ENCODE measurements at places on chromosomes 11 and 22.

DNA sequence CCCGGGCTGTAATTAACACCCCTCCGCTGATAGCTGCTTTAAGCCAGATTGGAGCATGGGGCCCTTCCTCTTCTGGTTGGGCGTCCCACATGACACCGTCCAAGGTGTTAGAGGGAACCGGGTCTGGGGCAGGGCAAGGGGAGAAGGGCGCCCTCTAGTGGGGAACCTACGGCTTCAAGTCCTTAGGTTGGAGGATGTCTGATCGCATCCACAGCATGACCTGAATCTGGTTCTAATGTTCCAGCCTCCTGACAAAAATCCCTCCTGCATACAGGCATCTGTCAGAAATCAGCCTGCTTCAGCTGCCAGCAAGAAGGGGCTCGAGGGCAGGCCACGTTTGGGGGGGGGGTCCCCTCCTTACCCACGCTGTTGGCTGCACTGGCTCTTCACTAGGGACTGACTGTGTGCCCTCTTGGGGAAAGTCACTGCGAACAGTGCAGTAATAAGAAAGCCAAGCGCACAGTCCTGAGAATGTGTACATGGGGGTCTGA is 94.2 kb upstream of the TBCEL start:
- DNase-seq, result peak; percentile 7

GRCh38 chr11:74397501-74398243 is 561 bp downstream of the PGM2L1 start:
- peak; percentile 13 for DNase-seq

DNA sequence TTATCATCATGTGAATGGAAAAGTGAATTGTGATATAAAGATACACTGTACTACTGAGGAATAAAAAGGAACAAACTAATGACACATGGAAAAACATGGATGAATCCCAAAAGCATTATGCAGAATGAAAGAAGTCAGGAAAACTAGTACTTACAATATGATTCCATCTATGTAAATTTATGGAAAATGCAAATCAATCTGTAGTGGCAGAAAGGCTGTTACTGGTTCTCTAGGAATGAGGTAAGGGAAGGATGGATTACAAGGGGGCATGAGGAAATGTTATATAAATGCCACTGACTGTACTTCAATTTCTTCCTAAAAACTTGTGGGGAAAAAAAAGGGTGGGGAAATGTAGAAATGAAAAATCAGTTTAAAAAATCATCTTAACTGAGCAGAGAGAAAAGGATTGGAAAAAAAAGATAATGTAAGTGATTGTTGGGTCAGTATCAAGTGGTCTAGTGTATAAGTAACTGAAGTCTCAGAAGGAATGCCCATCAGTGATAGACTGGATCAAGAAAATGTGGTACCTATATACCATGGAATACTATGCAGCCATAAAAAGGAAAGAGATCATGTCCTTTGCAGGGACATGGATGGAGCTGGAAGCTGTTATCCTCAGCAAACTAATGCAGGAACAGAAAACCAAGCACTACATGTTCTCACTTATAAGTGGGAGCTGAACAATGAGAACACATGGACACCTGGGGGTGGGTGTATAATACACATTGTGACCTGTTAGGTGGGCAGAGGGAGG is 48.8 kb downstream of the USP35 start:
- no peak for DNase-seq

- DNase-seq, result peak; percentile 60
Measured at GRCh38 chr22:30390974-30391691, 3.9 kb upstream of the RNF215 start.

Measured in activated T-helper 1 cell treated with Interleukin-2 at 50 U/mL for 16 hours (primary cell).